ENCODE measurements at places on chromosomes 1 and 21.

- DNase-seq = no peak
These were observed 15.5 kb downstream of the ETS2 start for GRCh38 chr21:38821248-38821647.

DNA sequence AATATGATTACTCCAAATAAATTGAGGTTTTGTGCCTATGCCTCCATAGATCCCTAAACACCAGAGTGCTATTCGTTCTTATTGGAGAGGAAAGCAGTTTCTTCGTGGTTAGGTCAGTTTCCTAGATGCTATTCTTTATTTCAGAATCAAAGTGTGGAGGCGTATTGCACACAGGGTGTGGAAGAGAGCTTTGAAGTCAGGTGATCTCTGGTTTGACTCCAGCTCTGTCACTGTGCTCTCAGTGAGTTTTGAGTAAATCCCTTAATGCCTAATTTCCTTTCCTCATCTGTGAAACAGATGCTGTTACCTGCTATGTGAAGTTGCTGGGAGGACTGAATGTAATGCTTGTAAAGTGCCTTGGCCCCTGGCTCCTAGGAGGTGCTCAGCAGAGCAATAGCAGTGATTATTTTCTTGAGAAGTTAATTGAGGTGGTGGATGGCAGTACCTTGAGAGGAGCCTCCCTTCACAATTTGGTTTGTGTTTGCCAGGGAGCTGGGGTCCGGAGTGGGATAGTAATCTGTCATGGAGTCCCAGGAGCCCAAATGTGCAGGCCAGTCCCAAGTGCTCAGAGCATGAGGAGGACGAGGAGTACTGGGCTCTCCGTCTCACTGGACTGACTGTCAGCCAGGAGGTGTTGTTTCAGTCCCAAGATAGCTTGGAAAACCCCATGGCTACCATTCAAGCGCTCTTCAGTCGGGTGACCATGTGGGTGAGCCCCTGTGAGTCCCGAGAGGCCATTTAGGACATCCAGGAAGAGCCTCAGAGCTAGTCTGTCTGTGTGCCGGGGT is 14.9 kb downstream of the NTPCR start:
- DNase-seq = no peak

GRCh38 chr1:1291548-1292441 is 11.6 kb downstream of the SCNN1D start:
- peak; percentile 71 for DNase-seq

GRCh38 chr21:16568244-16568643 is 838.5 kb downstream of the USP25 start:
- DNase-seq = no peak

- DNase-seq = no peak
These were observed 58.7 kb upstream of the ABCG1 start for GRCh38 chr21:42160111-42160721.

DNA sequence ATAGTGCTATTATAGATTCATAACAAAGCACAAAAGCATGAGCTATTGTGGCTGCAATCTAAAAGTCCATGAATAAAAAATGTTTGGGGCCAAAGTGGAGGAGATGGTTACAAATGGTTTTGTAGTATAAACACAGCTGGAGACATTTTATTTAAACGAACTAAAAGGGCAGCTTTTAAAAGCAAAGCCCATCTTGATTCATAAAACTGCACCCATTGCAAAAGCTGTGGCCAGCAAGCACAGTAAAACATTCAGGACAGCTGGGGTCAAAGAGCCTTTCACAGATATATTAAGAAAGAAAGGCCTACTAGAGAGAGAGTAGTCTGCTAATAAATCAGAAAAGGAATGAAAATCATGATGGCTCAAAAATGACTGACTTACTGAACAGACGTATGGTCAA is 520.8 kb downstream of the NUF2 start:
- no peak for DNase-seq

DNA sequence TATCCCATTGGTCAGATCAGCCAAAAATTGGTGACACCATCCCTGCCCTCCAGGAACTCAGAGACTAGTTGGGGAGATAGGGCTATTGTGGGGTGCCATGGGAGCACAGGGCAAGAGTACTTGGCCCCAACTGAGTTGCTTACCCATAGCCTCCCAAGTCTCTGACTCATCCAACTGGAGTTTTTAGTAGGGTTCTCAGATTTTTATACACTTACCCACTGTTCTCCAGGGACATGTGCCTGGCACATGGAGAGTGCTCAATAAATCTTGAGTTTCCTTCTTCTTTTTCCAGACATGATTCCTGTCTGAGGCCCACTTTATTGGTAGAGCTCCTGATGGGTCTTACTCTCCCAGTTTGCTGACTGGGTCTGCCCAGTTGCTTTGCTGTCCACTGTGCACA is 56.7 kb downstream of the OVGP1 start:
- DNase-seq = no peak

- no peak for DNase-seq
These were observed 118.3 kb upstream of the FGGY start for GRCh38 chr1:59178339-59179187.

GRCh38 chr21:44592446-44593311 is at the start of gene KRTAP10-6:
KRTAP10-6 (minus strand) TSS chr21:44592505; CDS start chr21:44592484, 21 bp downstream.
- no peak for DNase-seq

GRCh38 chr21:43331962-43332828 is 94.7 kb downstream of the SIK1 start:
- no peak for DNase-seq

- no peak for DNase-seq
These were observed 12.8 kb downstream of the OTUD7B start for GRCh38 chr1:149997585-149998262.

DNA sequence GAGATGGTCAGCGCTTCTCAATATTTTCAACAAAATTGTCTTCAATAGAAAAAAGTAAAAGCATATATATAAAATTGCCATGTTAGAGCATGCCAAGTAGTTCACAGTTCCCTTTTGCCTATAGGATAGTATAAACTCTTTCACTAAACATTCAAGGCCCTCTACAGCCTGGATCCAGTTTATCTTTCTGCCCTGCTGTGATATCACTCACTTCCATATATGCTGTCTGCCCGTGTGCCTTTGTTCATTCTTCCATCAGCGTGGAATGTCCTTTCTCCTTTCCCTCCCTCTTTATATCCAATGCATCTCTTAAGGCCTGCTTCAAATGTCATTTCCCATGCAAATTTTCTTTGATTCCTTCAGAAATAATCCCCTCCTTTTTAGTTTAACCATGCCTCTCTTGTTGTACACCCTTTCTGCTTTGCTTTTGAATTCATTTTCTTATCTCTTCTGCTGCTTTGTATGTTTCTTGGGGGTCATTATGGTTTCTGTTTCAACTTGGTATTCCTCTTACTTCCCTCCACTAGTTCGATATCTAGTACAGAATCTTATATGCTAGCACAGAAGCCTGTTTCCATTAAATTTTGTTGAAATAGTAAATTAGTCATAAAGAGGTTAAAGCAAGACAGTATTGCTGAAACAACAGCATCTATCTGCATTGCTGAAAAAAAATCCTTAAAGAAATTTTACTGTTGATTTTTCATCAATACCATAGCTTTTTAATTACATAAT is 44.7 kb downstream of the XCL2 start:
- DNase-seq = no peak

- DNase-seq = no peak
These were observed at the start of gene TRIM67 for GRCh38 chr1:231161667-231162296. TRIM67 (plus strand) TSS chr1:231162058; CDS start chr1:231162970, 912 bp downstream.

- DNase-seq = no peak
These were observed 1.2 kb downstream of the ETV3 start for GRCh38 chr1:157137046-157137407.

GRCh38 chr1:236206548-236206947 is 64.2 kb downstream of the GPR137B start:
- DNase-seq = no peak

GRCh38 chr1:2859219-2859880 is 57.9 kb upstream of the TTC34 start:
- no peak for DNase-seq

- no peak for DNase-seq
These were observed 13.2 kb downstream of the QSOX1 start for GRCh38 chr1:180167721-180168467.

GRCh38 chr1:172086137-172086536 is 244.8 kb downstream of the DNM3 start:
- DNase-seq = no peak

DNA sequence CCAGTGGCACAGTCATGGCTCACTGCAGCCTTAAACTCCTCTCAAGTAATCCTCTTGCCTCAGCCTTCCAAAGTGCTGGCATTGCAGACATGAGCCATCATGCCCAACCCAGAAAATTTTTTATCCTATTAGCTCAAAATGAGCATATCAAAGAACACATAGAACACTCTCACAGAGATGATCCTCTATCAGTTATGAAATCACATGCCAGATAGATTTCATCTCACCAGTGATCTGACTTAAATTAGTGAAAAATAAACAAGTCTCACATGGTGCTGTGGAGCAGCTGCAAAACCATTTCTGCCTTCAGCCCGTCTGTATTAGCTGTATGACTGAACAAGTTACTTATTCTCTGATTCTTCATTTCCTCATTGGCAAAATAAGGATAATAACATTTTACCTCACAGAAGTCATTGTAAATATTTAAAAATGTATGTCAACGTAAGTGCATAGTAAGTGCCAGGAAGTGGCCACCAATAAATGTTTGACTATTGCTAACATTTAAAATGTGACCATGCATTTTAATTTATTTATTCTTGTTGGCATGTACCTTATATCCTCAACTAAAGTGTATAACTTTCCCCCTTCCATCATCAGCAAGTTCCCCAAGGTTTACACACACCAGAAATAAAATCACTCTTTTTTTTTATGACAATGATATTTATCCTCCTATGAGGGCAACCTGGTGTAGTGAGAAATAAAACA is 29.0 kb upstream of the SLC19A2 start:
- DNase-seq = no peak

DNA sequence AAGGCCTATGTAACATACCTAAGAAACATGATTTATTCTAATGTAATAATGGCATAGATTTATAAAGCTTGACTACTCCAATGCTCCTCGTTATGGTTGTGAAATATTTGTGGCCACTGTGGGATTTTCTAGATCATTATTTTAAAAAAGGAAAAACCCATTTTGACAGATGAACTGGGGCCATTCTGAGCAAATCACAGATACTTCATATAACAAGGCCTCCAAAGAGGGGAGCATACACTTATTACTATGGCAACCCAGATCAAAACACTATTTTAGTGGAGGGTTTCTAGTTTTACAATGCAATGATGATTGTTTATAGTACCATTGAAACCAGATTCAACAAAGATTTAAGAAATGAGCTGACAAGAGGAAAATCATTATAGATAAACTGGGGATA is 346.6 kb downstream of the ZNF326 start:
- no peak for DNase-seq

DNA sequence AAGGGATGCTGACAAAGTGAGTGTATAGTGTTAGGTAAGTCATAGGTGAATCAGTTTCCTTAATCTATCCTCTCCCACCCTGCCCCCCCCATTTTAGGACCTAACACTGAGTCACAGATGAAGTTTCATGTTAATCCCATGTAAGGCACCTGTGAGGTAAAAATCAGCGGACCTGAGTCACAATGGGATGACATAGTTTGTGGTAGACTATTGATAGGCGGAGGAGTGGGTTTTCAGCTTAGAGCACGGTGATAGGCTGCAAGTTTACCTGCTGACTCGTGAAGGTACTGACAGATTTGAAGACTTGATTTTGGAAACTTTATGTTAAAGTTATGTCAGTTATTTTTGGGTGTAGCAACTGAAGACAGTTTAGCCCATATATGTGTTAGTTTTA is 1.7 kb downstream of the TOR1AIP1 start:
- peak; percentile 94 for DNase-seq

DNA sequence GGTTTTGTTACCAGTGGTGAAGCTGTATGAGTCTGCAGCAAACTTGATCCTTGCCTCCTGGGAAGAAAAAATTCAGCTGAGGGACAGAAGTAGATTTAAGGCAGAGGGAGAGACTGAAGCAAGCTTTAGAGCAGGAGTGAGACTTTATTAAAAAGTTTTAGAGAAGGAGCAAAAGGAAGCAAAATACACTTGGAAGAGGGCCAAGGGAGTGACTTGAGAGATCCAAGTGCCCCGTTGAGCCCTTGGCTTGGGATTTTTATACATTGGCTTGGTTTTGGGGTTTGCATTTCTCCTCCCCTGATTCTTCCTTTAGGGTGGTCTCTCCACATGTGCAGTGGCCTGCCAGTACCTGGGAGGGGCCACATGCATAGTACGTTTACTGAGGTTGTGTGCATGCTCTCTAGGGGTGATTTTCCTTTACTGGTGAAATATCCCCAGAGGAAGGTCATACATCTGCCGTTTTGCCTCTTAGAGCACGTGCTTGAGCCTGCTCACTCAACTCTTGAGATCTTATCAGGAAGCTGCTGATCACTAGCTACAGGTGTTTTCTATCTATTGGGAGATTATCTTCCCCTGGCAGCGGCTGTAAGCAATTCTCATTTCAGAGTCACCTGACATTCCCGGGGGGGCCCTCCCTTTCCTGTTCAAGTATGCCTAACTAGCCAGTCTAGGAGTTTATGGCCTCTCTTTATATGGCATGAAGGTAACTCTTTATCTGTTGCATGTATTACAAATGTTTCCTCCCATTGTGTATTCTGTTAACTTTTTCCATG is 20.3 kb downstream of the FASLG start:
- peak; percentile 50 for DNase-seq

- DNase-seq = no peak
These were observed 48.5 kb upstream of the ZNF644 start for GRCh38 chr1:91070298-91070697.

GRCh38 chr1:244102468-244102867 is 51.4 kb downstream of the ZBTB18 start:
- DNase-seq = no peak

GRCh38 chr1:70840260-70840953 is 207.2 kb downstream of the PTGER3 start:
- no peak for DNase-seq

DNA sequence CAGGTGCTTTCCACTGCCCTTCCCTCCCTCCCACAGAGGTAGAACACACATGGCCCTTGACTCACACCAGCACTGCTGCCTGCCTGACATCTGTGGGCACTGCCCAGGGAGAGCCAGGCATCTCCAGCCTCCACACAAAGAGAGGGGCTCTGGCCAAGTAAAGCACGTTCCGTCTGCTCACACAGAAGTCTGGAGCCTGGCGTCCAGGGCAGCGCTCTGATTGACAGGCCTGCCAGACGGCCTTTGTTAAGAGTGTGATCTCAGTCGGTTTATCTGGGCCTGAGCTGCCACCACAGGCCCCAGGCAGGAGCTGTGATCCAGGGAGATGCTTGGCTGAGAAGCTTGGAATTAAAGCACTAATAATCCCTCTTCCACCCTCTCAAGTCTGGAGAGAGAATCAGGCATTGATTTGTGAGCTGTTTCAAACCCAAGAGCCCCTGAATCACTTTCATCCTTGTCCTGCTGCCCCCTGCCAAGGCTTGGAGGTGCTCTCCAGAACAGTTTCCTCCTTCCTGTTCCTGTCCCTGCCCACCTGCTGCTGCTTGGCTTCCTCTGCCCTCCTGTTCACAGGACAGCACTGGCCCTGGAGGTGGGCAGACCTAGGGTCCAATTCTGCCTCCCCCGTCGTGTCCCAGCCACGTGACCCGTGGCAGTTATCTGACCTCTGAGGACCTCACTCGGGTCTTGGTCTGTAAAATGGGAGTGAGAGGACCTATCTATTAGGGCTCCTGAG is 3.7 kb downstream of the DMRTB1 start:
- no peak for DNase-seq

- DNase-seq = no peak
These were observed 27.0 kb upstream of the SLC16A1 start for GRCh38 chr1:112982853-112983536.

Measured in CD4-positive, alpha-beta memory T cell (primary cell).